ENCODE measurements at places on chromosomes 7 and 10.
A peak's percentile ranks its signal among the peaks of the same experiment; 100 is the strongest.

DNA sequence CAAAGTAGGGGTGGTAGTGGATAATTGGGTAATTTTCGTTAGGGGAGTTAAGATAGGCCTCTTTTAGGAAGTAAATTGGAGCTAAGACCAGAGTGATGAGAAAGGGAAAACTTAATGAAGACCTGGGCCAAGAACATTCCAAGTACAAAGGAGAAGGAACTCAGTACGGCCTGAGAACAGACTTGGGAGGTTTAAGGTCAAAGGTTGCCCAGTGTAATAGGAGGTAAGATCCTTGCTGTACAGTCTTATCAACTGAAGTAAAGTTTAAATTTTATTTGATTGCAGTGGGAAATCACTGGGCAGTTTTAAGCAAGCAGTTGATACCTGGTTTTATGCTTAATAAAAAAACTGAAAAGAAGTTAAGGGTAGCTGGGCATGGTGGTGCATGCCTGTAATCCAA, 76.4 kb downstream of the MPLKIP start:
- DNase-seq = no peak

DNA sequence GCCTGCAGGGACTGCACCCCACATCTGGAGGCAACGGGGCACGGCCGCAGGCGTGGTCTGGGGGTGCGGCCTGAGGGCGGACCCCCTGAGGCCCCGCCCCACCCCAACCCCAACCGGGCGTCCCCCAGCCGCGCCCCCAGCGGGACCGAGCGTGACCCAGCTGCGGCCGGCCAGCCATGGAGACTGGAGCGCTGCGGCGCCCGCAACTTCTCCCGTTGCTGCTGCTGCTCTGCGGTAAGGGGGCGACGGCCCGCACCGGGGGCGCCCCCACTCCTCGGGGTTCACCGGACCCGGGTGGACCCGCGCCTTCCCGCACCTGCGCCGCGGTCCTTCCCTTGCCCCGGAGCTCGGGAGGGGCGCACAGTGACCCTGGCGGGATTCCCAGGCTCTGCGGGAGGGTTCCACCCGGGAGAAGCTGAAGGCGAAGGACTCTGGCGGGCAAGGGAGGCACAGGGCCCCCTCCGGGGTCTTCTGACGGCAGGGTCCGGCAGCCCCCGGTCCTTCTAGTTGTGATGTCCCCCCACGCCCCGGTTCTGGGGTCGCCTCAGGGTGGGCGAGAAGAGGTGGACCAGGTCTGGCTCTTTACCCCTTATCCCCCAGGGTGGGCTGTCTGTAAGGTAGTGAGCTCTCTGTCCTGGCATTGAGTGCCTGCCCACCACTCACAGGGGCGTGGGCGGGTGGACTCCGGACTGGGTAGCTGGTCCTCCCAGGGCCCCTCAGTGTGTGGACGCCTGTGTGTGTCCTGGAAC, at the start of gene RAMP3:
RAMP3 (plus strand) TSS at position 139 of the 749 bp plus-strand sequence; CDS start at position 177, 38 bp downstream.
- peak; percentile 47 for DNase-seq

- DNase-seq = no peak
Measured at GRCh38 chr10:24427678-24428409, 218.9 kb downstream of the KIAA1217 start.

DNA sequence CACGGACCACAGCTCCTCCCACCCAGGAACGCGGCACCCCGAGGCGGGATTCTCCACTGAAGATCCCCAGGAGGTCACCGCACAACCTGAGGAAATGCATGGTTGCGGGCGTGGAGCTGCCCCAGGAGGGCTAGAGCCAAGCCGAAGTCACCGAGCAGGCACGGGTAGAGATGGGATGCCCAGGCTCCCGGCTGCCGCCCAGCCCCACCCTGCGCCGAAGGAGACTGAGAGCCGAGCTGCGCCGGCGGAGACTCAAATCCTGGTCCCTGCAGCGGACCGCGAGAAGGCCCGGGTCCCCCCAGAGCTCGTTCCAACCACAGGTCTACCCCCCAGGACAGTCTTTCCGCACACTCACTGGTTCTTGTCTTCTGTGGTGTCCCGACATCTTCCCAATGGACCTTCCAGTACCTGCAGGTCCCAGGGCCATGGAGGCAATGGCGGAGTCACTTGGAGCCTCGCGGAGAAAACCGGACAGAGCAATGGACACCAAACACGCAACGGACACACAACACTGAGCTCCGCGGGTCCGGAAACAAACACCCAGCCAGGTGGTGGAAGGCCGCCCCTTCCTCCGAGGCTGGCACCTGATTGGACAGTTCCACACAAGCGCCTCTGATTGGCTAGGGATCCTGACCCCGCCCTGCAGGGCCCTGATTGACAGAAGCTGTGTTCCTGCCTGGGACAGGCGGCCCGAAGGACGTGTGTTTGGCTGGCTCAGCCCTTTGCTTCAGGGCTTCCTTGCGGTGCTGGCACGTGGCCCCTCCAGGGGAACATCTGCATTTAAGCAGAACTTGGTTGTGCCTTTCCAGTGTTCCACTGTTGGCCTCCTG, 331.9 kb upstream of the NUPR2 start:
- DNase-seq = no peak

DNA sequence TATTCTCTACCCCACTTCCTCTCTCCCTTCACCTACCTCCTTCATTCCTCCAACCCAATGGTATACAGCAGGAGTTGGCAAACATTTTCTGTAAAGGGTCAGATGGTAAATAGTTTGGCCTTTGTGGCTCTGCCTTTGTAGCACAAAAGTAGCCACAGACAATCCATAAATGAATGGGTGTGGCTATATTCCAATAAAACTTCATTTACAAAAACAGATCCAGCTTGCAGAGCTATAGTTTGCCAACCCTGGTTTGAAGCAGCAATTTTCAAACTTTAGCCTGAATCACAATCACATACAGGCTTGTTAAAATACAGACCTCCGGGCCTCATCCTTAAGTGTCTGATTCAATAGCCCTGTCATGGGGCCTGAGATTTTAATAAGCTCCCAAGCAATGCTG, 110.5 kb downstream of the CPEB3 start:
- no peak for DNase-seq

- DNase-seq = no peak
Measured at GRCh38 chr10:124059551-124059950, 33.8 kb downstream of the CHST15 start.

- no peak for DNase-seq
Measured at GRCh38 chr10:96367470-96367869, 8.7 kb upstream of the OPALIN start.

DNA sequence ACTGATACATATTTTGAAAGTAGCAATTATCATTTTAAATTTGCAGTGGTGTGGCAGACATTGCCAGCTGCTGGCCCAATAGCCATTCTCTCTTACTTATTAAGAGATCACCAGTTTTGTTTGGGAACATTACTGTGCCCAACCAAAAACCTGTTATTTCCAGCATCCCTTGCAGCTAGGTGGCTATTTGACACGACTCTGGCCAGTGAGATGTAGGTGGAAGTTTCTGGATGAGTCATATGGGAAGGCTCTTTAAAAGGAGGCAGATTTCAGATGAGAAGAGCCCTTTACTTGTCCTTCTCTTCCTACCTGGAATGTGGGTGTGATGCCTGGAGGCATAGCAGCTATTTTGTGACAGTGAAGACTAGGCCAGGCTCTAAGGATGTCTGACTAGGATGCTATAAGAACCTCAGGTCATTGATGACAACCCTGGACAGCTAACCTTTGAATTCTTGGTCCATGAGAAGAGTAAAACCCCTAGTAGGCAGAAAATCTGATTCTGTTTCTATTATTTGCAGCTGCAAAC, 77.9 kb downstream of the CARD11 start:
- DNase-seq = no peak

DNA sequence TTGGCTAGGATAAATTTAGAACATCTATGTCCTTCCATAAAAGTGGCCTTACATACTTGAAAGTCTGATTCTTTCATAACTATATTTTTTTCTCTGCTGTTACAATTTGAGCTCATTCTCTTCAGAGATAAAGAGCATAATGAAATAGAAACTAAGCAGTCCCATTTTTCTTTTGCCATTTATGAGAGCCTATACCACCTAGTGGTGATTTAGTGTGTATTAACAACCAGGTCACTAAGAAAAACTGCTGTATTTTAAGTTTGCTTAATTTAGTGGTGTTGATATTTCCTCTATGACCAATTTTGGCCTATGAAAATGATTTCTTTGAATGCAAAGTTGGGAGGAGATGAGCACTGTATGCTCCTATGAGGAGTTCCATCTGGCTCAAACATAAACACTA, 88.7 kb upstream of the ZWINT start:
- no peak for DNase-seq

GRCh38 chr10:58070956-58071355, 196.7 kb downstream of the IPMK start:
- DNase-seq = no peak

- DNase-seq = no peak
Measured at GRCh38 chr7:108723381-108723814, 153.7 kb downstream of the DNAJB9 start.

- DNase-seq = no peak
Measured at GRCh38 chr7:41700044-41700471, 2.8 kb downstream of the INHBA start.

DNA sequence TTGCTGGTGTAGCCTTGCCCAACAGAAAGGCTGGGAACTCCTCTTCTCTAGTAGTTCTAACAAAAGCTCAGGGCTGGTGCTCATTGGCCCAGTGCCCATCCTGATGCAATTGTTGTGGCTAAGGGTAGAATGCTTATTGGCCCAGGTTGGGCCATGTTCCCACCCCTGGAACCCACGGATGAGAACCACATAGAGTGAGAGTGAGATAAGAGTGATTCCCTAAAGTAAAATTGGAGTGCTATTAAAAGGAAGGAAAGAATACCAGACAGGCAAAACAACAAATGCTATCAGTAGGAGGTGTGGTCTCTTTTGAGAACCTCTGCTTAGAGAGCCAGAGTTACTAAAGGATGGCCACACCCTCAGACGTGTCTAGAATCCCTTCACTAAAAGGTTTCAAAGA, 49.2 kb downstream of the LGI1 start:
- DNase-seq = no peak

- peak; percentile 17 for DNase-seq
Measured at GRCh38 chr10:48231178-48231577, 43.3 kb downstream of the FRMPD2 start.

DNA sequence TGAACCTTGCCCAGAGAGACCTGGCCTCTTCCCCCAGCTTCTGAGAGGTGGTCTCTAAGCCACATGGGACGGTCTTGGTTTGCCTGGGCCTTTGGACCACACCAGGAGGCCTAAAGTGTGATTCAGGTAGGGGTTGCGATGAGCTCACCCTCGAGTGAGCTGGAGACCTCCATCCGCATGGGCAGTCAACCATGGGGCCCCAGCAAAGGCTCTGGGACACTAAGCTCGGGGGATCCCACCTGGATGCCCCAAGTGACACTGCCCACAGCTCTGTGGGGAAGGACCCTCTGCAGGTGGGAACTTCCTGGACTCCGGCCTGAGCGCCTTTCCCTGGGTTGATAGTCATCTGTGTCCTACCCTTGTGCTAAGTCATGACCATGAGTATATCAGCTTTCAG, 57.1 kb upstream of the FAM20C start:
- DNase-seq = no peak

GRCh38 chr10:79299397-79300241, 47.6 kb upstream of the PPIF start:
- DNase-seq = no peak

DNA sequence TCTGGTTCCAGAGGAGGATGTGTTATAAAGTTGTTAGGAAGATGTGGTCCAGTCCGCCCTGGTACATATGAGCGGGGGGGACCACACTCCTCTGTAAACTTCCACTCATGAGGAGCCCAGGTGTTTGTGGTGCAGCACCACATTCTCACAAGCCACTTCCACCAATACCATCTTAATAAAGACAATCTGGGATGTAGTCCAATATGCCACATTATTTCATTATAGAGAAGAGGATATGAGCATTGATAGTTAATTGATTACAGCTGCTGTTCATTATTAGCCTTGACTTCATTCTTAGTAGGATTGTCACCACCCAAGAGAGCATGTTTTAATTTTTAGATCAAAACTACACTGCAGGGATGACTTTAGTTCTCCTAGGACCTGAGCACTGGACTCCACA, 40.5 kb downstream of the ERCC6 start:
- DNase-seq = no peak

DNA sequence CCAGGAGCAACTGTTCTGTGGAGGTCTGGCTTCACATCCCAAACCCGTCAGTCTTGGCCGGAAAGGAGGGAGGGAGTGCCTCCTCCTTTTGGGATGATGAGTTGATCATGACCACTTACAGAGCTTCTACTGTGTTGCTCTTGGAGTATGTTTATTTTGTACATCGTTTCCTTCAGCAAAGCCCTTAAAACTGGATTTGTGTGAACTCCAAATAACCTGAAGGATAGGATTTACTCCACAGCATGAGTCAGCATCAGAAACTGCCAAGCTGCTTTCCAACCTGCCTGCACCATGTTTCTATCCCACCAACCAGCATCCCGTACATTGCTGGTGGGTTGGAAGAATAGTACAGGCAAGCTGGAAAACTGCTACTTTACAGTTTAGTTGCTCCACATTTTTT, 3.5 kb downstream of the CCDC201 start:
- DNase-seq = no peak

GRCh38 chr10:35564341-35564968, 40.7 kb upstream of the GJD4 start:
- DNase-seq = peak; percentile 87

GRCh38 chr10:92240289-92241157, 50.4 kb downstream of the CPEB3 start:
- DNase-seq = peak; percentile 87

DNA sequence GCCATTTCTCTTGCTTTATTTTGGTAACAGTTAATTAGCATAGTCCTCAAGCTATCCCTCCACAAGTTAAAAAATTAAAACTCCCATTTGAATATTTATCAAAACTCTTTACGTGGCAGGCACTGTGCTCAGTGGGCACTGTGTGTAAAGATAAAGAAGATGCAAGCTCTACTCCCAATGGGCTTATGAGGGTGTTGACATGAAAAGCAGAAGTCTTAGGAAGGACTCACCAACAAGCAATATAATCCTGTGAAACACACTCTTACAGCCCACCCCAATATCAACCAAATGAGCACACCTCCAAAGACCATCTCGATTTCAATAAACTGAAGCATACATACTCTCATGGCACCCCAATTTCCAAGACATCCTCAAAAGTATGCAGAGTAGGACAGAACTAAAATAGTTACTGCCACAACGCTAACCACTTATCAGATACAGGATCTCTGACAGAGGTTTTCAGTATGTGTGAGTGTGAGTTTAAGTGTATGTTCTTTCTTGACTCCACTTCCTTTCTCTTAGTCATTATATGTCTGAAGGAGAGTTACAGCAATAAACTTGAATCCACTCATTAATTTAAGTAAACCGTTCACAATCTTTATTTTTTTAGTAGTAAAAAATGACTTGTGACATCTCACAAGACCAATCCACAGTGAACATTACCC, 120.0 kb downstream of the PDE1C start:
- DNase-seq = peak; percentile 17

- no peak for DNase-seq
Measured at GRCh38 chr10:116099023-116099420, 174.0 kb downstream of the GFRA1 start.

Measured in common myeloid progenitor, CD34-positive (primary cell).